ENCODE measurements at places on chromosomes 3 and 15. TPM values are rescaled to one million over a fixed set of nuclear protein-coding genes. Genes with fewer than 3 reads are reported as not detected.

LIPH gene
- total RNA-seq, result not detected

CD200 gene
- 34.5 TPM for total RNA-seq

GCHFR gene
- 40.2 TPM for total RNA-seq

PIF1 gene
- 23.6 TPM for total RNA-seq

GABRA5 gene
- not detected for total RNA-seq

FBXO40 gene
- total RNA-seq, result not detected

SNTN gene
- total RNA-seq, result not detected

CCR1 gene
- 1.3 TPM for total RNA-seq

KIF15 gene
- total RNA-seq, result 41.0 TPM

Measured in activated CD4-positive, alpha-beta memory T cell treated with anti-CD3 and anti-CD28 coated beads for 36 hours (primary cell).